ENCODE measurements at places on chromosomes 6 and 20.

- H3K36me3 ChIP-seq, result no peaks in the 10 kb centered on the region
- no peak for DNase-seq
- H3K4me3 ChIP-seq, result no peak overlapping the region
- no peaks in the 10 kb centered on the region for H3K4me1 ChIP-seq
- peaks cover 11% of the 10 kb centered on the region for H3K27me3 ChIP-seq
- no peak overlapping the region for H3K27ac ChIP-seq
Observed at GRCh38 chr20:58596244-58596643, 54.8 kb upstream of the STX16 start.

GRCh38 chr6:167047554-167047953, 48.4 kb downstream of the CEP43 start:
- peak overlapping the region; percentile 54 for H3K4me3 ChIP-seq
- peak; percentile 63 for DNase-seq
- H3K36me3 ChIP-seq, result peaks cover 12% of the 10 kb centered on the region
- peak overlapping the region; percentile 80 for H3K27ac ChIP-seq
- no peaks in the 10 kb centered on the region for H3K27me3 ChIP-seq

DNA sequence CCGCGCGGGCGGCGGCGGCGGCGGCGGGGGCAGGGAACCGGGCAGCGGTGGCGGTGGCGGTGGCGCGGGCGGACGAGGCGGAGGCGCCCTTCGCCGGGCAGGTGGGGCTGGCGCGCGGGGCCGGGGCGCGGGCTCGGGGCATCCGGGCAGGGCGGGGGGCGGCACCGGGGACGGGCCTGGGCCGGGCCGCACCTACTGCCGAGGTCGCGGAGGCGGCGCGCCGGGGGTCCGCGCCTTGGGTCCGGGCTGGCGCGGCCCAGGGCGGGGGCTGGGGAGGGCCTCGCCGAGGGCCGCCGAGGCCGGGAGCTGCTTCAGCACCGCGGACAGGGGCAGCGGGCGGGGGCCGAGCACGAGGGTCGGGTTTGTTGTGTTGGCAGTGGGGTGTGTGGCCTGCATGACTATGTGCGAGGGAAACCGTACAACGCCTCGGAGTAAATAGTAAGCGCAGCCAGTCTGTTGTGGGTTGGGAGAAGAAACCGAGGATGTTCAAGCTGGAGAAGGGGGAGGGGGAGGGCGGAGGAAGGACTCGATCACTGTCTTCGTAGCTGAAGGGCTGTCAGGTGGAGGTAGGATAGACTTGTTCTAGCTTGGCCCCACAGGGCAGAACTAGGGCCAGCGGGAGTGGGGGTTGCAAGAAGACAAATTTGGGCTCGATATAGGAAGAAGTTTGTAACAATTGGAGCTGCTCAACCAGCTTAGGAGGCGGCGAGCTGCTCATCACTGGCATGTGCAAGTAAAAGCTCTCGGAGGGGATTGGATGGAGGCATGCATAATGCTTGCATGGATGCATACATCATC, 593 bp downstream of the MMP24 start:
- H3K4me3 ChIP-seq, result peak overlapping the region; percentile 65
- peaks cover 5% of the 10 kb centered on the region for H3K36me3 ChIP-seq
- DNase-seq, result peak; percentile 70
- no peak overlapping the region for H3K27ac ChIP-seq
- H3K27me3 ChIP-seq, result peaks cover 40% of the 10 kb centered on the region

- no peaks in the 10 kb centered on the region for H3K4me1 ChIP-seq
- no peak overlapping the region for H3K4me3 ChIP-seq
- peaks cover 2% of the 10 kb centered on the region for H3K27me3 ChIP-seq
- H3K36me3 ChIP-seq, result no peaks in the 10 kb centered on the region
- DNase-seq, result no peak
Observed at GRCh38 chr6:56579155-56579851, 63.4 kb downstream of the DST start.

DNA sequence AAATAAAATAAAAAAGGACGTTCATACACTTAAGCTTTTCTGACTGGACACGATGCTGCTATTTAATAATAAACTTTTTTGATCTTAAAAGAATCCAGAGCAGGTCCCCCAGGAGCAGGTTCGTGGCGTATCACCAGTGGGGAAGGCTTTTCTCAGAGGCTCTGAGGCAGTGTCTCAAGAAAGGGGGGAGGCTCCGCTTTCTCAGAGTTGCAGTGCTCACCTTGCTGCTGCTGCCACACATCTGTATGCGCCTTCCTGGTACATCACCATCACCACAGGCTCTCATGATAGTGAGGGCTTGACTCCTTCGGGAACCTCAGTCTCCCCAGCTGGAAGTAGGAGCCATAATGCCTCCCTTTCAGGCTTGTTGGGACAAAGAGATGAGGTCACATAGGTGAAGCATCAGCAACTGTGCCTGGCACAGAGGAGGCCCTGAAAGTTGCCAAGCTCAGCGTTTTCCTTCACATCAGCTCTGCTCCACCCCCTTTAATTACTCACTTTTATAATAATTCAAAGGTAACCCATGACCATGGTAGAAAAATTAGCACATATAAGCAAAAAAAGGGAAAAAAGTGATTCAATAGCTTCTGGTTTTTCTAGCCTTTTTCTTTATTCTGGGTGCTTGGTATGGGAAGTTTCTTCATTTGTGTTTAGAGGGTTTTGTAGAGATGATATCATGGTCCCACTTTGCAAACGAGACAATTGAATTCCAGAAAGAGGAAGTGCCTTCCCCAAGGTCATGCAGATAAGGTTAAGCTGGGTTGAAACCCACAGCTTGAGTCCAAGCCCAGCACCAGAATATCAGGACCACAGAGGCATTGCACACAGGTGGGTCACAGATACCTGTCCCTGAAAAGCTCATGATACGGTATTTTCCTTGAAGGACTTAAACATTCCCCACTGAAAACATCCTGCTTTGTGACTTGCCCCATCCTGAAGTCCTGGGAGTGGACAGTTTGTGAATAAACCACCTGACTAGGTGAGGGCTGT, 24.5 kb downstream of the SRSF3 start:
- H3K4me3 ChIP-seq, result no peak overlapping the region
- peak overlapping the region; percentile 37 for H3K27ac ChIP-seq
- no peaks in the 10 kb centered on the region for H3K27me3 ChIP-seq
- DNase-seq, result peak; percentile 25

- DNase-seq, result no peak
- H3K27ac ChIP-seq, result peak overlapping the region; percentile 20
- no peaks in the 10 kb centered on the region for H3K27me3 ChIP-seq
- no peak overlapping the region for H3K4me3 ChIP-seq
- H3K36me3 ChIP-seq, result peaks cover 60% of the 10 kb centered on the region
Observed at GRCh38 chr6:11218538-11219399, 13.7 kb downstream of the NEDD9 start.

DNA sequence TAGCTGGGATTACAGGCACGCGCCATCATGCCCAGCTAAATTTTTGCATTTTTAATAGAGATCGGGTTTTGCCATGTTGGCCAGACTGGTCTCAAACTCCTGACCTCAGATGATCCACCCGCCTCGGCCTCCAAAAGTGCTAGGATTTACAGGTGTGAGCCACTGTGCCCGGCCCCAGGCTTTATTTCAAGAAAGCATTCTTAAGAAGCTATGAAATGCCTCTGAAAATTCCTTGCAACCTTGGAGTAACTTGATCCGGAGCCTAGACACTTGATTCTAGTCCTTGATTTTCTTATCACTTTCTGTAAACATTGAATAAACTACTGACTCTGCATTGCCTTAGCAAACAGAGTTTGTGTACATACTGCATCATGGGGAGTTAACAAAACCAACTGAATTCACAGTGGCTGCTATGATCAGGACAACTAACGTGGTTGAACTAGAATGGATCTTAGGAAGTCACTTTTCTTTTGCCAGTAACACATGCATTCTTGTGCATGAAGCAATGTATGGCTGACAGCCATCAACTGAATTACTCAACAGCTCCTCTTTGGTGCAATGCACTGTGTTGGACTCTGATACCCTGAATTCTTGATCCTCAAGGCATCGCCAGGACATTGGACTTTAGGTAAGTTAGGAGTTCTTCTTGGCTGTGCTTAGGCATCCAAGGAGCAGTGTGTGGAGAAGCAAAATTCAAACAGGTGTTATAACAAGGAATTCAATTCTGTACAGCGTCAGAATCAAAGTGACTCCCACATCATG, 102.8 kb upstream of the TMEM170B start:
- H3K27ac ChIP-seq, result no peak overlapping the region
- no peak overlapping the region for H3K4me3 ChIP-seq
- DNase-seq, result no peak
- H3K36me3 ChIP-seq, result no peaks in the 10 kb centered on the region
- peaks cover 28% of the 10 kb centered on the region for H3K4me1 ChIP-seq
- no peaks in the 10 kb centered on the region for H3K27me3 ChIP-seq

GRCh38 chr20:5072756-5073659, 46.8 kb downstream of the PCNA start:
- H3K4me1 ChIP-seq, result peaks cover 15% of the 10 kb centered on the region
- no peaks in the 10 kb centered on the region for H3K27me3 ChIP-seq
- DNase-seq, result no peak
- H3K27ac ChIP-seq, result peak overlapping the region; percentile 40

DNA sequence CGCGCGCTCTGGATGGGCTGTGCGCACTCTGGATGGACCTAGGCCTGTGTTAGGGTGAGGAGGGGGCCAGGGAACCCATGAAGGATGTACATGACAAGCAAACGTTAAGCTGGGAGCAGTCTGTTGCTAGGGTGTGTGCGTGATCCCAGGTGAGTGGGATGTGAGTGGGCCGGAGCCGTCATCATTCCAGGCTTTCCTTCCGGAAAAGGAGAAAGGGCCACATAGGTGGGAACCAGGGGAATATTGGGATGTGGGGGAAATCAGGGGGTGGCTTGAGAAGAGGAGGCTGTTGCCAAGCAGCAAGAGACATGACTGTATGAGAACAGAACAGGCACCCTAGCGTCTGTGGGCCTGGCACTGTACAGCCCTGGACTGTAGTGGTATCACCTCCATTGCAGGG, 49.7 kb upstream of the EPB41L1 start:
- H3K27ac ChIP-seq, result no peak overlapping the region
- H3K27me3 ChIP-seq, result no peaks in the 10 kb centered on the region
- H3K36me3 ChIP-seq, result no peaks in the 10 kb centered on the region
- H3K4me3 ChIP-seq, result no peak overlapping the region
- no peak for DNase-seq
- H3K4me1 ChIP-seq, result no peaks in the 10 kb centered on the region

DNA sequence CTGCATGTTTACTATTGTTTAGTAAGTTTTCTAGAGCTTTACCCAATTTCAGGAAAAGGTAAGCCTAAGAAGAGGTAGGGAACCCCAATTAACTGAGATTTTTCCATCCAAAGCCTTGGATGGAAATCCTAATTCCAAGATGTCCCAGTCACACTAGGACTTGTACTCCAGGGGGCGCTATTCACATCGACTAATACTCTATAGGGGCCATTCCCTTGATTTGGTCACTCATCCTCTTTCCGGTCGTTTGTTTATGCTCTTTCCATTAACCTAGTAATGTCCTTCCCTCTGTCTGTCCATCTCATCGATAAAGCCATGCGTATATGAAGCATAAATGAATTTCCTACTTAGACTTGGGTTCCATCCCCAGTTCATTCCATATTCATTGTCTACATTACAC, 80.8 kb upstream of the FUCA2 start:
- no peak overlapping the region for H3K4me3 ChIP-seq
- no peaks in the 10 kb centered on the region for H3K36me3 ChIP-seq
- no peak overlapping the region for H3K27ac ChIP-seq
- H3K27me3 ChIP-seq, result no peaks in the 10 kb centered on the region

DNA sequence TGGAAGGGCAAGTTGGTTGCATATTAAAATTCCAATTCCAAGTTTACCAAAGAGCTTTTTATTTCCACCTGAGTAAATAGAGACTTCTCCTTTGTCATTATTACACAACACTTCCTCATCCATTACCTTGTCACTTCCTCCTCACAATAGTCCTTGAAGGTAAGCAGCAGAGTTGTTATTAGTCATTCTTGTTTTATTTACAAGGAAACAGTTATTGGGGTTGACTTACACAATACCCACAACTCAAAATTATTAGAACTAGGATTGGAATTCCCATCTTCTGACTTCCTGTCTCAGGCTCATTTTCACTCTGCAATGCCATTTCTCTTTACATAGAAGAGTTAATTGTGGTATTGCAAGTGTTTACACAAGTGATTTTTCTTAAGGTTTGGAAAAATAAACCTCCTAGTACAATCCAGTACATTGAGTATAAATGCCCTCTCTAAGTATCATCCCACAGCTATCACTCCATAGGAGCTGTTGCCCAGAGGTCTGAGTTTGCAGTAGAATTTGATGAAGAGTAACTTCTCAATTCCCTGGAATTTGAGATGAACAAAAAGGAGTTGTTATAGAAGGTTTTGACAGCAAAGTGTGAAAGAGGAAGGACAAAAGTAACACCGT, 28.9 kb upstream of the MTRF1L start:
- H3K36me3 ChIP-seq, result no peaks in the 10 kb centered on the region
- H3K27me3 ChIP-seq, result peaks cover 20% of the 10 kb centered on the region
- no peak for DNase-seq

GRCh38 chr6:40999569-40999968, 39.5 kb downstream of the UNC5CL start:
- H3K4me1 ChIP-seq, result no peaks in the 10 kb centered on the region
- no peak overlapping the region for H3K27ac ChIP-seq
- no peak overlapping the region for H3K4me3 ChIP-seq
- no peaks in the 10 kb centered on the region for H3K36me3 ChIP-seq

- peaks cover 76% of the 10 kb centered on the region for H3K4me1 ChIP-seq
- no peak for DNase-seq
- H3K36me3 ChIP-seq, result peaks cover 6% of the 10 kb centered on the region
- no peaks in the 10 kb centered on the region for H3K27me3 ChIP-seq
- no peak overlapping the region for H3K4me3 ChIP-seq
Observed at GRCh38 chr6:20707870-20708269, 173.6 kb downstream of the CDKAL1 start.

DNA sequence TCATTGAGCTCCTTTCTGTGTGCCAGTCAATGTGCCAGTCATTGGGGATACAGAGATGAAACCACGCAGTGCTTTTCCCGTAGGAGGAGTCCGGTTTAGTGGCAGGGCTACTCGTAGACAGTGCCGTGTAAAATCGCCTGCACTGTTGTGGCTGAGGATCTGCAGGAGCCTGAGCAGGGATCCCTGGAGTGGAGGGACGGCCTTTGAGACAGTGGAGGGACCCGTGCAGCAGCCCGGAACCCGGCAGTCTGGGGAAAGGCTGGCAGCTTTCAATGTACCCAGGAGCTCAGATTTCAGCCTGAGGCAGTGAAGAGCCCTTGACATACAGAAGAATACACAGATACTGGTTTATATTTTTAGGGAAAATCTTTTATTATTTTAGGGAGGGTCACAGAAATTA, 203.3 kb downstream of the ARID1B start:
- H3K27ac ChIP-seq, result peak overlapping the region; percentile 63
- H3K4me1 ChIP-seq, result peaks cover 87% of the 10 kb centered on the region
- no peaks in the 10 kb centered on the region for H3K36me3 ChIP-seq

DNA sequence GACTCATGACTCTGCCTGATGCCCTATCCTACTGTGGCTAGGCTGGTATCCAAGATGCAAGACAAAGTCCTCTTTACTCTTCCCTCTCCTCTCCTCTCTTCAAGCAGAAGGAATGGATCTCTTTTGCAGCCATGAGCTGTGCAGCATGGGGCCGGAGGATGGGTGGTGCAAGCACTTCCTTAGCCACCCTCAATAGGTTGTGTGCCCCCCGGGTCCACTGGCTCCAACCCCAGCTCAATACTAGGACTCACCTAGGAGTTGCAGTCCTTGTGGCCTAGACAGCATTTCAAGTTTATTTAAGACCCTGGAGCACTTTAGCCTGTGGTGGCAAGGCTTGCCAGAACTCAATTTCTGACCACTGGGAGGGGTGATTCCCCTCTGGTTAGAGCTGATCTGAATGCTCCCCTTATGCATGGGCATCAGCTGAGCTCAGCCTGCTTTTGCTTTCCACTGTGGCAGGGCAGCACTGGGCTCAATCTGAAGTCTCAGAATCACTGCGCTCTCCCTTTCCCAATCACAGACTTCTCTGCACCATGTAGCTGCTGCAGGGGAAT, 29.0 kb upstream of the GRM4 start:
- H3K27ac ChIP-seq, result no peak overlapping the region
- H3K4me1 ChIP-seq, result peaks cover 3% of the 10 kb centered on the region
- H3K27me3 ChIP-seq, result no peaks in the 10 kb centered on the region
